ENCODE measurements at places on chromosomes 6 and 20. TPM values are rescaled to one million over a fixed set of nuclear protein-coding genes. Genes with fewer than 3 reads are reported as not detected.
A peak's percentile ranks its signal among the peaks of the same experiment; 100 is the strongest.

- no peak for DNase-seq
Observed at GRCh38 chr20:25695532-25696370, 902 bp downstream of the ZNF337 start.

- no peak for DNase-seq
Observed at GRCh38 chr6:25913741-25914140, 16.8 kb downstream of the SLC17A2 start.

GRCh38 chr6:141288947-141289346, 843.8 kb upstream of the GJE1 start:
- DNase-seq = no peak

GRCh38 chr20:44402391-44403193, 47.1 kb downstream of the HNF4A start:
- no peak for DNase-seq

RBPJL gene
- total RNA-seq = not detected

MMP24 gene
- 0.71 TPM for total RNA-seq

- DNase-seq = no peak
Observed at GRCh38 chr6:16471910-16472297, 233.5 kb downstream of the GMPR start.

HS3ST5 gene
- total RNA-seq = not detected

DNA sequence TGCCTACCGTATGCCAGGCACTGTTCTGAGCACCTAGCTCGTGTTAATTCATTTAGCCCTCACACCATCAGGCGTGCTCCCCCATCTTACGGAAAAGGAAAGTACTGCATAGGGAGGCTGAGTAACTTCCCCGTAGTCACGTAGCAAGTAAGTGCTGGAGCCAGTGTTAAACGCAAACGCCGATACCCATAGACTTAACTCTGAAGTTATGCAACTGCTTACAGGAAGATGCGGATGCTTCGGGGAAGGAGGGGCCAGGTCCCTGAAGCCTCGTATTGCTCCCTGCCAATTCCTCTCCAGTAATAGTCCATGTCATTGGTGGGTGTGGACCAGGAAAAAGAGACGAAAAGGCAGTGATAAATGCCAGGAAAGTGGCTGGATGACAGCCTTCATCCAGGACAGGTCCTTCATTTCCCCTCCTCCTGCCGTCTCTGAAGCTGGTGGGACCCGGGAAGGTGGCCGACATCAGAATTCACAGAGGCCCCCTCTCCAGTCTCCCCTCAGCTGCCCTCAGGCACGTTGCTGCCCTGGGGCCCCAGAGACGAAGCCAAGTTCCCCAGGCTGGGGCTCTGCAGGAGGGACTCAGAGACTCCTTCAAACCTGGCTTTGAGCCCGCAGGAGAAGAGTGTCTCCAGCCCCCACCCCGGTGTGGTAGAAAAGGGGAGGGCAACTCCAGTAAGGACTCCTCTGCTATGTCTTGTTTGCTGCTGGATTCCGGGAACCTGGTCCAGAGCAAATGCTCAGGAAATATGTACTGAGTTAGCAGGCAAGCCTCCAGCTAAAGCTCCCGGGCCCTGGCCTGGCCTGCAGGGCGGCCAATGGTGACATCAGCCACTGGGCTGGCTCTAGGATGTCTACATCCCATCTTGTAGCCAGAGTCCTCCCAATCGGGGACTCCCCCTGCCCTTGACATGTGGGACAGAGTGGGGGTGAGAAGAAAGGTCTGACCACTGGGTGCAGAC, 37.8 kb downstream of the RAB44 start:
- peak; percentile 75 for DNase-seq

DNA sequence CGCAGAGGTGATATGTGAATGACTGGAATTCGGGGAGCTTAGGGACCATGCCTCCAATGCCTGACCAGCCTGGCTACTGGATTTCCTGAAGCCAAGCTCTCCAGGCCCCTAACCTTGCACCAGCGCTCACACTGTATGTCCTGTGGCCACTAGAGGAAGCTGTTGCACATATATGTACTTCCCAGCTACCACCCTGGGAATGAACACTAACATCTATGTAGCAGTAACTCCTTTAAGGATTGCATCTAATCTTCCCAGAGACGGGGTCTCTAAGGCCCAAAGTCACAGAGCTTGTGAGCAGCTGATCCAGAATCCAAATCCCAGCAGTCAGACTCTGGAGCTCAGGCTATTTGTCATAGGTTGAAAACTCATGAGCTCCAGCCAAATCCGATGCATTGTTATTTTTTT, 20.4 kb upstream of the BPIFB1 start:
- DNase-seq = no peak

STMND1 gene
- not detected for total RNA-seq

ESR1 gene
- 0.59 TPM for total RNA-seq

HSPA12B gene
- total RNA-seq = 5.8 TPM

- DNase-seq = no peak
Observed at GRCh38 chr6:133512410-133513016, 271.4 kb downstream of the EYA4 start.

MYCT1 gene
- 4.2 TPM for total RNA-seq

Data from lower leg skin (tissue), 4 donors.